ENCODE measurements at places on chromosomes 12 and 14. TPM values are rescaled to one million over a fixed set of nuclear protein-coding genes. Genes with fewer than 3 reads are reported as not detected.

GRCh38 chr14:55772486-55772885 lies 192.5 kb downstream of the KTN1 start:
- DNase-seq, result no peak

Gene FGF6
- total RNA-seq, result 50.7 TPM

DNA sequence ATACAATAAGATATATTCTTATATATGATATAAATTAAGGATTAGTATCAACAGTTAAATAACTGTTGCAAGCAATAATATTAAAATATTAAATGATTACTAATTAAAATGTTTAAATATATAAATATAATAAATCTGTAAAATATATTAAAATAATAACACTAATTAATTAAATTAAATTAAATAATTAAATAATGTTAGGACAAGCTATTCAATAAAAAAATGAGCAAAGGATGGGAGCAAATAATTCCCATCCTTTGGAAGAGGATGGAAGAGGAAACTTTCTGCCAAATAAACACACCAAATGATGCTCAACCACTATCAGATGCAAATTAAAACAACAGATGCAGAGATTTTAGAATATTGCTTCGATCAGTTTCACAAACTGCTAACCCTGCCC lies 39.4 kb upstream of the BMP4 start:
- DNase-seq, result no peak

- no peak for DNase-seq
Observed at GRCh38 chr12:127035011-127035879, 1231.7 kb upstream of the TMEM132C start.

Gene RFLNA
- 5.8 TPM for total RNA-seq

DNA sequence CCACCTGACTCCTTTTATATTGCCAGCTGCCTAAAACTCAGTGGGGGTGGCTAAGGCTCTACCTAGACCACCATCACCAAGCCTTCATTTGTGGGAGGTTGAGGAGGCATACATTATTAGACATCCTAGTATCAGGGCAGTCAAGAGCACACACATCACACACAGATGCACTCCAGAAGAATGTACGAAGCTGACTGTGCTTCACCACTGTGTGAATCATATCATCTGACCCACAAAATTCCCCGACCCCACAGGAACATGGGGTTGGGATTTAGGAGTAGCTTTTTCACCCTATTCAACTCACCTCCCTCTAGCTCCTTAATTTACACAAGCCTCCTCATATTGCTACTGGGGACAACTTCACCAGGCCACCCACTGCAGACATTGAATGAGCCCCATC lies 64.8 kb upstream of the BDKRB2 start:
- DNase-seq, result no peak

- DNase-seq, result no peak
Observed at GRCh38 chr14:20720741-20721140, 24.9 kb upstream of the EDDM3A start.
